ENCODE measurements at places on chromosomes 11 and 22. TPM values are rescaled to one million over a fixed set of nuclear protein-coding genes. Genes with fewer than 3 reads are reported as not detected.

NXPE2 gene
- not detected for total RNA-seq

CHADL gene
- 0.20 TPM for total RNA-seq

DNA sequence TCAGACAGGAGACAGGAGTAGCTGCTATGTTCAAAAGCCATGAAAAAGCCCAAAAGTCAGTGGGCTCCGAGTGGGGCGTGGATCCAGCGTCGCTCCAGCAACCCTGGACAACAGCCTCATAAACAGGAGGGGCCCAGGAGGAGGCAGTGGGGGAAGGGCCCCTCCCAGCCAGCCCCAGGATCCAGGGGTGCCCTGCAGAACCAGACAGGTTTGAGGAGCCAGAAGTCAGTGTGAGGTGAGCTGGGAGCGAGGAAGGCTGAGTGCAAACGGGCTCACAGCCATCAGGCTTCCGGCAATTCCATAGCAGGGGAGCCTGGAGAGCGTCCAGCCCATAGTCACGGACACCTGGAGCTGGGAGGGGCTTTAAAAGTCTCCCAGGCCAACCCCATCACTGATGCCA lies 217.7 kb downstream of the MN1 start:
- DNase-seq: no peak

DNA sequence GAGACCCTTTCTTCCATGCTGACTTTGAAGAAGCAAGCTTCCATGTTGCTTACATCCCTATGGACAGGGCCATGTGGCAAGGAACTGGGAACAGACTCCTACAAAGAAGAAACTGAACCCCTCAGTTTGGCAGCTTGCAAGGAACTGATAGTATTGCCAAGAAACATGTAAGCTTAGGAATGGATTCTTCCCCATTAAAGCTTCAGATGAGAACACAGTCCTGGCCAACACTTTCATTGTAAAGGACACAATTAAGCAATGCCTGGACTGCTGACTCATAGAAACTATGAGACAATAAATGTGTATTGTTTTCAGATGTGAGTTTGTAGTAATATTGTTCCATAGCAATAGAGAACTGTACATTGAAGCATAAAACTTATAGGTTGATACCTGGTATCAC lies 82.4 kb downstream of the AASDHPPT start:
- DNase-seq: no peak

WDR74 gene
- total RNA-seq: 87.2 TPM

GRCh38 chr11:1755692-1756561 lies 5.5 kb upstream of the IFITM10 start:
- DNase-seq: no peak

DNA sequence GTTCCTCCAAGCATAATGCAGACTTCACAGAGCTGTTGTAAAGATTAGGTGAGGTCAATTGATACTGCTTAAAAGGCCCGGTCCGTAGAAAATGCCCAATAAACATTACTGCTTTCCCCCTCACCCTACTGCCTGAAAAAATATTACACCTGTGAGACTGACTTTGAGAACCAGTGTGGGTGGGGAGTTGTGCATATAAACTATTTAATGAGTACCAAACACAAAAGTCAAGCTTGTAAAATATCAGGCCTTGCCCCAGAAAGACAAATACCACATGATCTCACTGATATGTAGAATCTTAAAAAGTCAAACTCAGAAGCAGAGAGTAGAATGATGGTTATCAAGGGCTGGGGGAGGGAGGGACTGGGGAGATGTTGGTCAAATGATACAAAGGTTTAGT lies 46.7 kb downstream of the C22orf42 start:
- no peak for DNase-seq
